ENCODE measurements at places on chromosomes 1 and 21.

DNA sequence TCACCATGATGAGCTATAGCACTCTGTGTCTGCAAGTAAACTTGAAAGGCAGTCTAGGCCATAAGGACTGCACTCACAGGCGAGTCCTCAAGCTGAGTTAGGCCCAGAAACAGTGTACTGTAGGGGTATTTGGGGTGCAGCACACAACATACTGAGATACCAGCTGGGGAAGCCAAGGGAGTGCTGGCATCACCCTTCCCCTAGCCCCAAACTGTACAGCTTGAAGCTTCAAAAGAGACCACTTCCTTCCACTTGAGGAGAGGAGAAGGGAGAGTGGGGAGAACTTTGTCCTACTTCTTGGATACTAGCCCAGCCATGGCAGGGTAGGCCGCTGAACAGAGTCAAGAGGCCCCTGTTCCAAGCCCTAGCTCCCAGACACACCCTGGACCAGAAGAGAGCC is 24.2 kb upstream of the SNX7 start:
- no peak for DNase-seq

DNA sequence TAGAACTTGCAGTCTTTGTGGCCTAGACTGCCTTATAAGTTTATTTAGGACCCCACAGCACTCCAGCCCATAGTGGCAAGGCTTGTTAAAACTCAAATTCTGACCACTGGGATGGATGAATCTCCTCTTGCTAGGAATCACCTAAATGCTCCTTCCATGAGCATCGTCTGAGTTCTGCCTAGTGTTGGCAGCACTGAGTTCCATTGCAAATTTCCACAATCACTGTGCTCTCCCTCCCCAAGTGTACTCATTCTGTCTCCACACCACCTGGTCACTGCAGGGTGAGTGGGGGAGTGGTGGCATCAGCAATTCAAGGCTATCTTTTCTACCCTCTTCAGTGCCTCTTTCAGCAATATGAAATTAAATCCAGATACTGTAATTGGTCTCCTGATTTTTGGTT is 46.7 kb upstream of the PTBP2 start:
- DNase-seq = no peak

DNA sequence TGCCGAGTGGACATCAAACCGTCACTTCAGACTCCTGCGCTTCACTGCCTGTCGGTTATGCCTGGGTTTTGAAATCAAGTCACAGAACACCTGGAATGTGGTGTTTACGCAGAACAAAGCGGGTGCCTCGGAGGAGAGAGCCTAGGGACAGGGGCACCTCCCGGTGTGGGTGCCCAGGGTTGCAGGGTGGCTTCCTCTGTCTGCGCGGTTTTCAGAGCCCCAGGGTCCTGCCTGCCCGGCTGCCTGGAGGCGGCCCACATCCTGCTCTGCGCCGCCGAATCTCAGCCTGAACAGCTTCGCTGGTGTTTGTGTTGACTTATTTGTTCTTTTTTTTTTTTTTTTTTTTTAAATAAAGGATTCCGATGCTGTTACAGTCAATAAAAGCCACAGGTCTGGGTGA is 113.5 kb upstream of the COL6A1 start:
- DNase-seq = no peak

DNA sequence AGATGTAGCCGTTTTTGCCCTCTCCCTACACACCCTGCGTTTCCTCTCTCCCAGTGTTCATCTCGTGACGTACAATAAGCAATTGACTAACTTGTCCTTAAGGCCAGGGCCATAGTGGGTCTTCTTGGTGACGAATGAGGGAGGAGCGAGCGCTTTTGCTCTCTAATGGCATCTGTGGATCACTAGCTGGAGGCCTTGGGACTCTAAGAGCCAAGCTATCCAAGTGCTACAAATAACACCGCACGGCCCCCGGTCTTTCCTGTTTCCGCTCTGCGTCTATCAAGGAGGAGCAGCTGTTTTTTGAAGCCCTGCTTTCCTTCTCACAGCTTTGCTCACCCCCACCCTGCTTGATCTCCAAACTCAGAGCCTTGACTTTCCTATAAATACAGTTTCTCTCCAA is 25.2 kb downstream of the EVA1C start:
- DNase-seq = peak; percentile 87

GRCh38 chr1:209544098-209544497 is 39.4 kb upstream of the CAMK1G start:
- DNase-seq = no peak

All from hematopoietic multipotent progenitor cell treated with erythropoietin and hydrocortisone succinate and interleukin-3 and kit ligand, for 4 days (in vitro differentiated cells).